ENCODE measurements at places on chromosomes 13 and 19. TPM values are rescaled to one million over a fixed set of nuclear protein-coding genes. Genes with fewer than 3 reads are reported as not detected.

GRCh38 chr13:49023431-49023830 lies 47.7 kb downstream of the FNDC3A start:
- no peak overlapping the region for H3K27ac ChIP-seq
- H3K4me1 ChIP-seq: no peaks in the 10 kb centered on the region
- no peaks in the 10 kb centered on the region for H3K27me3 ChIP-seq
- H3K4me3 ChIP-seq: no peak overlapping the region
- DNase-seq: no peak

DNA sequence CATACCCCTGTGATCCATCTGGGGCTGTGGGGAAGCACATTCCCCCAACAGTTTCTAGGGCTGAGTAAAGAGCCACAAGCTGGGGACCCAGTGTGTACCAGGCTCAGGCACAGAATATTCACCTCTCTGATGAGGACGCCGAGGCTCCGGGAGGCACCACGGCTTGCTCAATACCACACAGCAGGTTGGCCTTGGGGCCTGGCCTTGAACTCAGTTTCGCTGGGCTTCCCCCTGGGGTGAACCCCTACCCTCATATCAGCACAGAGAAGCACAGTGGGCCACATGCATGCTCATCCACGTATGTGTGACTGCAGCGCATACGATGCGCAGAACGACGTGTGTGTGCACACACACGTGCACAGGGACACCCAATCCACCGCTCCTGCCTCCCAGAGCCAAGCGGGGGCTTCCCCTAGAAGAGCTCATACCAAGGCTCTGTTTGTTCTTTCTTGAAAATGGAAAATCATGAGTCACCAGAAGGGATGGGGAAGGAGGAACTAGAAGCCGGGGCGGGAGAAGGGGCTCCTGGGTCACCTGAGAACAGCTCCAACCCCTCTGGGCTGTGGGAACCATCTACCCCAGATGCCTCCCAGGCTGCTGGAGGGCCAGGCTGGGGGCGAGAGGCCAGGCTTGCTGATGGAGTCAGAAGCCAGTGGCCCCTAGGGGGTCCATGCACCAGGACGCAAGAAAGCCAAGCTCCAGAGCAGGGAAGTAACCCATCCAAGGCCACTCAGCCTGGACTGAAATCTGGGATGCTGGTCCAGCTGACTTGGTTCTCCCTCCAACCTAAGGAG lies 4.9 kb upstream of the PDE4C start:
- no peak overlapping the region for H3K4me3 ChIP-seq
- H3K27me3 ChIP-seq: no peaks in the 10 kb centered on the region
- H3K36me3 ChIP-seq: no peaks in the 10 kb centered on the region

DNA sequence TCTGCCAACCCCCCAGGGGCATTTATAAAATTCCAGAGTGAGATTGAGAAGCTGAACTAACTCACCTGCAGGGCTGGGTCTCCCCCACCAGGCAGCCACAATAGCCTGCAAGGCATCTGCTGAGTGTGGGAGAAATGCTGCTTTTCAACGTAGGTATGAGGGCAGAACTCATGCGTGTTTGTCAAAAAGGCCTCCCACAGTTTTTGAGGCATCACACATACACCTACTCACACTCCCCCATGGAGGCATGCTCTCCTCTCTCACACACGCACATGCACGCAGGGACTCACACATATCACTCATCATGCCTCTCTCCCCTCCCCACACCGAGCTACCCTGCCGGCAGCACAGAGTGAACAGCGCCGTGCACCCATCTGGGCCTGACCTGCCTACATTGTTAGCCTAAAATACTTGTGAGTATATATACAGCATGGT lies 390.5 kb downstream of the FGF9 start:
- H3K4me3 ChIP-seq: no peak overlapping the region
- no peaks in the 10 kb centered on the region for H3K27me3 ChIP-seq
- H3K4me1 ChIP-seq: no peaks in the 10 kb centered on the region
- H3K36me3 ChIP-seq: no peaks in the 10 kb centered on the region
- H3K27ac ChIP-seq: peak overlapping the region; percentile 43

GRCh38 chr13:112669881-112670499 lies 19.8 kb upstream of the ATP11A start:
- H3K4me3 ChIP-seq: no peak overlapping the region
- H3K27me3 ChIP-seq: no peaks in the 10 kb centered on the region
- H3K36me3 ChIP-seq: no peaks in the 10 kb centered on the region
- no peaks in the 10 kb centered on the region for H3K4me1 ChIP-seq
- no peak for DNase-seq

Gene GJB6
- total RNA-seq: not detected

Gene FAM216B
- 7.9 TPM for total RNA-seq

Gene RNF17
- total RNA-seq: not detected
